ENCODE measurements at places on chromosomes 11 and 22. TPM values are rescaled to one million over a fixed set of nuclear protein-coding genes. Genes with fewer than 3 reads are reported as not detected.

Gene SERPING1
- total RNA-seq, result 237 TPM

Gene SLCO2B1
- 25.7 TPM for total RNA-seq

Gene OR5A1
- not detected for total RNA-seq

Gene OR5AL1
- total RNA-seq, result not detected

Gene DRD2
- total RNA-seq, result not detected

Gene HEPHL1
- 0.67 TPM for total RNA-seq

Gene OR6A2
- total RNA-seq, result 0.13 TPM

Gene PLET1
- total RNA-seq, result not detected

DNA sequence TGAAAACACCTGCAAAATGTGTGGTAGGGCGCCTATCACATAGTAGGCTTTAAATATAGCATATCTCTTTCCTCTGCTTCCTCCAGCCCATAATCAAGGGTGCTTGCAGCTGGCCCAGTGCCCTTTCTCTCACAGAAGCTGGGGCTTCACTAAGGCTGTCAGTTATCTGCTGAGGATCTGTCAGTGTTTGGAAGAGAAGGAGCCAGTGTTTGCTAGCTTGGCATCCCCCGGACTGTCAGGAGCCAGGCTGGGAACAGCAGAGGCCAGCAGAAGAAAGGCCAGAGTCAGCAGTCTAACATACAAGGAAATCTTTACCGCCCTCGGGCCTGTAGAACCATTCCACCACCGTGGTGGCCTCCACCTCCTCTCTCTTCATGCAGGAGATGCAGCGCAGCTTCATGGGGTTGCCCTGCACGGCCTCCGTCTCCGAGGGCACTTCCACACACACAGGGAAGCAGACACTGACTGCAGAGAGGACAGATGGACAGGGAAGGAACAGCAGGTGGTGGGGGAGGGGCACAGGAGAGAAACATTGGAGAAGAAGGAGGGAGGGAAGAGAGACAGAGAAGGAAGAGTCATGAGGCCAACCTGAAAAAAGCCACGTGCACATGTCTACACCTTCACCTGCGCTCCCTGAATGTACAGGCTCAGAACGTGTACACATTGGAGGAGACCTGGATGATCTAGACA lies 9.0 kb downstream of the SCN3B start:
- H3K4me1 ChIP-seq, result no peaks in the 10 kb centered on the region
- no peak overlapping the region for H3K4me3 ChIP-seq
- no peaks in the 10 kb centered on the region for H3K36me3 ChIP-seq
- ATAC-seq, result no peak
- peaks cover 32% of the 10 kb centered on the region for H3K27me3 ChIP-seq

DNA sequence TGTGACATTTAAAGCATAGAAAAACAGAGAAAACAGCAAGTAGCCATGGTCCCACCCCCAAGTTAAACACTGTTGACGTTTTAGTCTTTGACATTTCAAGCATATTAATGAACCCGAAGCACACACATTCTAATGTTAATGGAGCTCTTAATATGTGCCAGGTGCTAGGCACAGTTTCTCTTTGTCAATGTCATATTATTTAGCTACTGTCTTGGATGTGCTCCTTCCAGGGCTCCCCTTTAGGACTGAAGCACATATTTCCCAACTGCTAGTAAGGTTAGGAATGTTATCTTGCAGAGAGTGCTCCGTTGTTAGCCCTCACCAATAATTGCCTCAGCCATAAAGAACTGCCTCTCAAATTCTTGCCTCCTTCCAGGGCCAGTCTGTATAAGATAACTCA lies 716.6 kb upstream of the TENM4 start:
- H3K27me3 ChIP-seq, result no peaks in the 10 kb centered on the region
- H3K36me3 ChIP-seq, result no peaks in the 10 kb centered on the region

- H3K27me3 ChIP-seq, result no peaks in the 10 kb centered on the region
- peak overlapping the region; percentile 64 for H3K4me3 ChIP-seq
- no peaks in the 10 kb centered on the region for H3K36me3 ChIP-seq
Observed at GRCh38 chr11:86671531-86672006, 847 bp downstream of the ME3 start.

- H3K36me3 ChIP-seq, result no peaks in the 10 kb centered on the region
- H3K4me3 ChIP-seq, result no peak overlapping the region
- no peaks in the 10 kb centered on the region for H3K4me1 ChIP-seq
- ATAC-seq, result no peak
- no peaks in the 10 kb centered on the region for H3K27me3 ChIP-seq
Observed at GRCh38 chr11:125201525-125202141, 37.1 kb downstream of the PKNOX2 start.

DNA sequence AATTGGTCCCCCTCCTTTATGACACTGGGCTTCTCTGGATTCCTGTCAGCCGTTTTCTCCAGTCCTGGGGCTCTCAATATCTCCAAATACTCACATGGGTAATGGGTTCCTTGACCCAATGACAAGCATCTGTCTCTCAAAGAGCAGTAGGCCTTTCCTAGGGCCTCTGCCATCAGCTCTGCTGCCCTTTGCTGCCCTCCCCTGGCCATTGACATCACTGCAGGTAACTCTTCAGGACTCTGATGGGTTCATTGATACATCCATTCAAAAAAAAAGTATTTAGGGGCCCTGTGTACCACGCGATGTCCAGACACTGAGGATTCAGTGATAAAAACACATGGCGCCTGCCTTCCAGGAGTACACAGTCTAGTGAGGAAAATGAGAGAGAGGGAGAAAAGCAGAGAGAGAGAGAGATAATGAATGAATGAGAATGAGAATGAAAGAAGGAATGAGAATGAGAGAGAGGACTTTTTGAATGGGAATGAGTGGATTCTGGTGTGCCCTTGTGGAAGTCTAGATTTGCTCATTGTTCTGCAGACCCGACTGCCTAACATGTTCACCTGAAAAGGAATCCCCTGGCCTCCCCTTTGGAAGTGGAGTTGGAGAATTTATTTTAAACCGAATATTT lies 42.6 kb upstream of the OLFML1 start:
- H3K27me3 ChIP-seq, result peaks cover 4% of the 10 kb centered on the region
- no peaks in the 10 kb centered on the region for H3K4me1 ChIP-seq
- H3K27ac ChIP-seq, result no peak overlapping the region

- peaks cover 10% of the 10 kb centered on the region for H3K4me1 ChIP-seq
- H3K36me3 ChIP-seq, result no peaks in the 10 kb centered on the region
- no peaks in the 10 kb centered on the region for H3K27me3 ChIP-seq
- no peak for ATAC-seq
- H3K27ac ChIP-seq, result no peak overlapping the region
- H3K4me3 ChIP-seq, result no peak overlapping the region
Observed at GRCh38 chr11:131877246-131877942, 507.0 kb downstream of the NTM start.

- peak within 1 kb of the TSS; percentile 98 for H3K4me3 ChIP-seq
- H3K27me3 ChIP-seq, result no peaks in the 10 kb centered on the region
- H3K27ac ChIP-seq, result peak within 1 kb of the TSS; percentile 97
- H3K4me1 ChIP-seq, result peaks cover 26% of the 10 kb centered on the region
Observed at GRCh38 chr11:118572061-118572980, at the start of gene ARCN1. Gene ARCN1 (plus strand): TSS chr11:118572409. CDS start chr11:118572548, 139 bp downstream.

- no peak overlapping the region for H3K4me3 ChIP-seq
- H3K36me3 ChIP-seq, result no peaks in the 10 kb centered on the region
- peak; percentile 68 for ATAC-seq
- peaks cover 61% of the 10 kb centered on the region for H3K4me1 ChIP-seq
Observed at GRCh38 chr22:33539902-33540751, 380.1 kb downstream of the LARGE1 start.

DNA sequence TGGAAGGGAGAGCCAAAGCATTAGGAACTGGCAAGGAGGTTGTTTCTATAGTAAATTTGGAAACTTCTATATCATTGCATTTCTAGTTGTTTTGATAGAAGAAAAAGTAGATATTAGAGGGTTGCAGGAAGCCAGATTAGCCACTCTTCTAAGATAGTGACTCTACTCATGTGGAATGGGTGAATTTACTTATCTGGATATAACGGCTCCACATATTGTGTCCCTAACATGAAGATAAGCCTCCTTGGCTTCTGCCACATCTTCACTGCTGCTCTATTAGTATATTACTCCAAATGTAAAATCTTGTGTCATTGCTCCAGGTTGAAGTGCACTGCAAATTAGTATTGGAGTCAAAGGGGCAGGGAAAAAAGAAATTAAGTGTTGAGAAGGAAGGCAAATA lies 283.3 kb downstream of the CASP12 start:
- no peak overlapping the region for H3K27ac ChIP-seq
- ATAC-seq, result no peak
- H3K4me3 ChIP-seq, result no peak overlapping the region
- peaks cover 3% of the 10 kb centered on the region for H3K4me1 ChIP-seq
- H3K36me3 ChIP-seq, result no peaks in the 10 kb centered on the region
- H3K27me3 ChIP-seq, result no peaks in the 10 kb centered on the region

DNA sequence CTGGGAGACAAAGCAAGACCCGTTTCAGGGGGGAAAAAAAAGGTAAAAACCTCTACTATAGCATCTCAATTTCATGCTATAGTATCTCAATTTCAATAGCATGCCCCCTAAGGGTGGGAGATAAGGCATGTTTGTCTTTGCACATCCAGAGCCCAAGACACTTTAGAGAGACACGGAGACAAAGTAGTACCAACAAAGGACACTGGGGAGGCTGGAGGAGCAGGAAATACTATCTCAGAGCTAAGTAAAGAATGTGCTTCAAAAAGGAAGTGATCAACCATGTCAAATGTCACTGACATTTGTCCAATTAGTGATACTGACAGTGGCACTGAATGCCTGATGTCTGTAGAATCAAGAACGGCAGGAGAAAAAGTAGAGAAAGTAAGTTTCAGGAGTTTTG lies 68.6 kb downstream of the RRAS2 start:
- H3K4me3 ChIP-seq, result no peak overlapping the region
- no peak for ATAC-seq
- no peaks in the 10 kb centered on the region for H3K27me3 ChIP-seq
- peaks cover 33% of the 10 kb centered on the region for H3K36me3 ChIP-seq
- H3K27ac ChIP-seq, result no peak overlapping the region
- H3K4me1 ChIP-seq, result no peaks in the 10 kb centered on the region

GRCh38 chr11:122020902-122021301 lies 95.1 kb downstream of the BLID start:
- ATAC-seq, result no peak
- H3K27ac ChIP-seq, result no peak overlapping the region
- H3K4me3 ChIP-seq, result no peak overlapping the region
- no peaks in the 10 kb centered on the region for H3K4me1 ChIP-seq
- H3K27me3 ChIP-seq, result no peaks in the 10 kb centered on the region
- no peaks in the 10 kb centered on the region for H3K36me3 ChIP-seq

GRCh38 chr11:43772733-43773132 lies 92.2 kb downstream of the HSD17B12 start:
- H3K27me3 ChIP-seq, result no peaks in the 10 kb centered on the region
- H3K4me1 ChIP-seq, result no peaks in the 10 kb centered on the region
- H3K36me3 ChIP-seq, result no peaks in the 10 kb centered on the region
- no peak for ATAC-seq

- H3K36me3 ChIP-seq, result no peaks in the 10 kb centered on the region
- no peak overlapping the region for H3K4me3 ChIP-seq
- ATAC-seq, result no peak
- H3K27me3 ChIP-seq, result no peaks in the 10 kb centered on the region
- peaks cover 7% of the 10 kb centered on the region for H3K4me1 ChIP-seq
Observed at GRCh38 chr11:75289919-75290318, 49.3 kb downstream of the TPBGL start.

DNA sequence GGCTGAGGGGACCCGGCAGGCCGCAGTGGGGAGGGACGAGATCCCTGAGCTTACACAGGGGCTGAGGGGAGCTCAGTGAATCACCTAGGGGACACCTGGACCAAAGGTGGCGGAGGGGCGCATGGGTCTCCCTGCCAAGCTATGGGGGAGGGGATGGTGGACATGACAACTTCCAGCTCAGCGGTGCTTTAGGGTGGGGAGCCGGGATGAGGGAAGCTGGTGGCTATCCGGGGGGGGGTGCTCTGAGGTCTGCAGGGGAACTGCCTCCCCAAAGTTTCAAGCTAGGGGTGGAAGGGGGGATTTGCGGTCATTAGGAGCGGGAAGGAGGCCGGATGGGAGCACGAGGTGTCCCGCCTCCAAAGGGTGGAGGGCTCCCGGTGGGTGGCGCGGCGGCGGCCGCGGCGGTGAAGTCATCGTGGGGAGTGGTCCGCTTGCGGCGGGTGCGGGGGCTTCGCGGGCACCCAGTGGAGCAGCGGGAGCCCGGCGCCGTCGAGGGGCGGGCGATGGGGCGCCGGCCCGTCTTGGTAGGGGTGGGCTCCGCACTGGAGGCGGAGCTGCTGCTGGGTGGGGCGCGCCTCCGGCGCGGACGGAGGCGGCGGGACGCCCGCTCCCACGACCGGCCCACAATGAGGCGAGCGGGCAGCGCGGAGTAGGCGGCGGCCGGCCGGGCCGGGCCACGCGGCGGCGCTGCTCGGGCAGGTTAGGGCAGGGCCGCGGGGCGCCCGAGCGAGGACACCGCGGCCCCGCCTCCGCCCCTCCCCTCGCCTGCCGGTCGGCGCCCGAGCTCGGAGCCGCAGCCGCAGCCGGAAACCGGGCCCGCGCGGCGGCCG lies at the start of gene MICALL1:
Gene MICALL1 (plus strand): TSS at position 764 of the 830 bp plus-strand sequence. CDS start 126 bp downstream, outside the sequence.
- no peaks in the 10 kb centered on the region for H3K4me1 ChIP-seq
- H3K36me3 ChIP-seq, result no peaks in the 10 kb centered on the region

DNA sequence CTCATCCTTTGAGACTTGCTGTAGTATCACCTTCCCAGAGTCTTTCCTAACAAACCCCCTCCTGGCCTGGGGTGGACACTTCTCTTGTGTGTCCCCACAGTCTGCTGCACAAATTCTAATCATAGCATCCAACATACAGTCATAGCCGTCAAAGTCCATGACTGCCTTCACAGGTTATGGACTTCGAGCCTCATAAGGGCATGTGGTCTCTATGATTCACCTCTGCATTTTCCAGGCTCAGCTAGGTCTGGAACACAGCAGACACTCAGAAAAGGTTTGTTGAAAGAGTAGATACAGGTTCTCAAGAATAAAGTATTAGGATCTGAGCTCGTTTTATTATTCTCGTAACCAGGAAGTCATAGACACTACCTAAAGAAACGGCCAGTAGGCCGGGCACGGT lies 13.2 kb upstream of the SCUBE2 start:
- no peaks in the 10 kb centered on the region for H3K27me3 ChIP-seq
- no peaks in the 10 kb centered on the region for H3K4me1 ChIP-seq
- H3K36me3 ChIP-seq, result no peaks in the 10 kb centered on the region
- H3K4me3 ChIP-seq, result no peak overlapping the region
- ATAC-seq, result no peak

DNA sequence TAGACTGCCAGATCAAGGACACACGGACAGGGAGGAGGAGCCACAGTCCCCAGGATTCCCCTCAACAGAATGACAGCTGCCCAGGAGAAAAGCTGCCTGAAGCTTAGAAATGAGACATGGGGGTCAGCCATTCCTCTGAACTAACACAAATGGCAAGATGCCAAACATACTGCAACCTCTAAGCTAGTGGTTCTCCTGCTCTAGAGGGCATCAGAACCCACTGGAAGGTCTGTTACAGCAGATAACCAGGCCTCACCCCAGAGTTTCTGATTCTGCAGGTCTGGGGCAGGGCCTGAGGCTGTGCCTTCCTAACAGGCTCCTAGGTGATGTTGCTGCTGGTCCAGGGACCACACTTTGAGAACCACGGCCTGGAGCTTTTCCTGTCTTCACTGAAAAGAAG lies 28.6 kb upstream of the BID start:
- H3K4me3 ChIP-seq, result no peak overlapping the region
- no peak overlapping the region for H3K27ac ChIP-seq
- H3K27me3 ChIP-seq, result no peaks in the 10 kb centered on the region
- H3K36me3 ChIP-seq, result no peaks in the 10 kb centered on the region
- no peaks in the 10 kb centered on the region for H3K4me1 ChIP-seq
- ATAC-seq, result no peak
